ENCODE measurements at places on chromosomes 2 and 18.

- DNase-seq: peak; percentile 59
Observed at GRCh38 chr2:144111437-144111836, 408.5 kb downstream of the ZEB2 start.

GRCh38 chr2:227612546-227613271 is 1.9 kb downstream of the SCYGR3 start:
- no peak for DNase-seq

DNA sequence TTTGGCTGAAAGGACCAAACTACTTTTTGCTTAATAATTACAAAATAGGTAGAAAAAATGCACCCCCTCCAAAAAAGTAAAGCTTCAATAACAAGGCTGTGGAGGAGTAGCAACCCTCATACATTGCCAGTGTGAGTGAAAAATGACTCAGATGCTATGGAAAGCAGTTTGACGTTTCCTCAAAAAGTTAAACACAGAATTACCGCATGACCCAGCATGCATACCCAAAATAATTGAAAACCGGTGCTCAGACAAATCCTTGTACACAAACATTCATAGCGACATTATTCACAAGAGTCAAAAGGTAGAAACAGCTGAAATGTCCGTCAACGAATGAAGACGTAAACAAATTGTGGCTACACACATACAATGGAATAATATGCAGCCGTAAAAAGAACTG is 38.8 kb upstream of the DAPL1 start:
- DNase-seq: no peak

- peak; percentile 58 for DNase-seq
Observed at GRCh38 chr2:20378891-20379519, 28.4 kb upstream of the PUM2 start.

DNA sequence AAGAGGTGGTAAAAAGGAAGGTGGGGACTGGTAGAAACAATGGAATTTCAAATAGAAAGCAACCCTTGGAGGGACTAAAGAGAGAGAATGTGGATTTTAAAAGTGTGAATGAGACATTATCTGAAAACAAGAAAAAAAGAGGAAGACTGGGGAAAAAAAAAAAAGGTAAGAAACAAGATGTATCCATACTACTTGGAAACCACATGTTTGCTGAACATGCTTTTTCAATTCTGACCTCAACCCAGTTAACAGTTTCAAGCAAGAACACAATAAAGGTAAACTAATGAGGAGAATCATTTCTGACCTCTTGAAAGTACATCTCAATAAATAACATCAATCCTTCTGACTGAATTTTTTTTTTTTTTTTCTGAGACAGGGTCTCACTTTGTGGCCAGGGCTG is 2.6 kb downstream of the FARSB start:
- no peak for DNase-seq

- peak; percentile 81 for DNase-seq
Observed at GRCh38 chr2:182616471-182617393, 99.3 kb upstream of the DNAJC10 start.

GRCh38 chr2:134670955-134671354 is 47.8 kb downstream of the TMEM163 start:
- DNase-seq: no peak

DNA sequence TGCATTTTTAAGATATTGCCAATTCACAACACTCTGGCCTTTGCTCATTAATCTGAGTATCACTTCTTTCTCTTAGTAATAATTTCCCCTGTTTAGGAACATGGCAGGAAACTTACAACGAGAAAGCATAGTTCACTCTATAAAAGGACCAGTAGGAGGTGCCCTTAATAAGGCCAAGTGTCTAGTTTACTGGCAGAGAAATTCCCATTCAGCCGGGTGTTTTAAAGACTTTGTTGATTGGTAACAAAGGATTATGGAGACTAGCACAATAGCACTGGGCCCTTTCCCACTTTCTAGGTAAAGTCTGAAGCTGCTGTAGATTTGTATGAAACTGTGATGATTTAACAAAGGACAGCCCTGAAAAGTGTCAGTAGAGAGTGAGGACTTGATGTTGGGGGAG is 3.1 kb downstream of the DCC start:
- no peak for DNase-seq

DNA sequence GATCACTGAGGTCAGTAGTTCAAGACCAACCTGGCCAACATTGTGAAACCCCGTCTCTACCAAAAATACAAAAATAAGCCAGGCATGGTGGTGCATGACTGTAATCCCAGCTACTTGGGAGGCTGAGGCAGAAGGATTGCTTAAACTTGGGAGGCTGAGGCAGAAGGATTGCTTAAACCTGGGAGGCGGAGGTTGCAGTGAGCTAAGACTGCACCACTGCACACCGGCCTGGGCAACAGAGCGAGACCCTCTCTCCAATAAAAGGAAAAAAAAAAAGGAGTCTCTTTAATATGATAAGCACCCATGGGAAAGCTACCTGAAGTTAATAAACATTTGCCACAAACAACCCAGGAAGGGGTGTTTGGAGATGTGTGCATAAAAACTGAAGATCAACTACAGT is 2.6 kb downstream of the STRN start:
- no peak for DNase-seq

DNA sequence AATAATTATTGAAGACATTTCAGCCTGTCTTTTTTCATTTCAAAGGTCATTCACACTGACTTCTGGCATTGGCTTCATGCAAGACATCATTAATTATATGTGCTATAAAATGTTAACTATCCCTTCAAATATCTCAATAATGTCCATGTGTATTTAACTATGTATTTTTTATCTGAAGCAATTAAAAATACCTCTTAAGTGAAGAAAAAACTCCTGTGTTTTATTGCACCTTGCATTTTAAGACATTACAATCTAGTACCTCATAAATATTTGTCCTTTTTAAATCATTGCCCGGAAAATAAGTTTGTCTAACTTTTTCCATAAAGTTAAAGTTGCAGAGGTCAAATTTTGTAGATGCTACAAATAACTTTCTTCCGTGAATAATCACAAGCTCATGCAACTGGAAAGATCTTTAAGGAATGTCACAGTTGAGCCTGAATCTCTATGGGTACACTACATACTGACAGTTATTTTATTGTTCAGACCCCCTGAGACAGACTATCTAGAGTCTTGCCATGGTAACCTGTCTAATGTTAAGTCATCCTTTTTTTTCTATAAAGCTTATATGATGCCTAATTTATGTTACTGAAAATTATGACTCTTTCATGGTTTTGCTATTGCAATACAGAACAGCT is 38.4 kb upstream of the COBLL1 start:
- DNase-seq: peak; percentile 81

- DNase-seq: no peak
Observed at GRCh38 chr2:205700331-205701132, 18.2 kb downstream of the NRP2 start.

DNA sequence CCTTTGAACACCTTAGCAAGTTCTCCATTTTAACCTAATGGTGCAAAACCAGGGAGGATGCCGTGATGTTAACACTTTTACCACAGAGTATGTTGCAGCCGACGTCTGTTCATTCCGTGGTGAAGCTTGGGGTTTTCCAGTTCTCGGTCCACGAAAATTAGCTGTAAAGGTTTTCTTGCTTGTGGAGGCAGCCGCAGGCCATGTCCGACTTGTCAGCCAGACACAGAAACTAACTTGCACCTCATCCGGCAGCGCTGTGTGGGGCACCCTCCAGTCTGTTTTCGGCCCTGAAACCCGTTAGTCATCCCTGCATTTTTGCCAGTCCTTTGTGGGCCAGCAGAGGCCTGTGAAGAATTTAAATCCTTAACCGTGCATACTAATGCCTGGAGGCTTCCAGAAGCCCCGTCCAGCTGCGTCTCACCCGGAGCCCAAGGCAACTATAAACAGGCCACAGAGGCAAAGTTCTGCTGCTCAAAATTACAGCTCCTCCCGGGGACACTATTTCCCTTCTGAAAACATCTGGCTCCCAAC is 70.6 kb downstream of the SH3YL1 start:
- peak; percentile 50 for DNase-seq

DNA sequence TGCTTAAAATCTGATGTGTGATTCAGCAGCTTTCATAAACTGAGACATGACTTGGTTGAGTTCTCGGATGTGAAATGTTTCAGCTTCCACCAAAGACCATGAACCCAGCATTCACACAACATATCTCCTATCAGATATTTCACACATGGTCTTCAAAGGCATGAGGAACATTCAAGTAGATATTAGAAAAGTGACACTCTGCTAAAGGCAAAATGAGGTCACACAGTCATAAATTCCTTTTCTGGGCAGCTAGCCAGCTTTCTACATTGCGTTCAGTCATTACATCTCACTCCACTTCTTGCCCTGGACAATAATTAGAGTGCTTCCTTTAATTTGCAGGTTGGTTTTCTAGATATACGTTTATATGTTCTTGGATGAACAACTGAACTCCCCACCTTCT is 96.7 kb downstream of the GAREM1 start:
- no peak for DNase-seq

- no peak for DNase-seq
Observed at GRCh38 chr2:218010140-218010983, 7.6 kb upstream of the TNS1 start.

DNA sequence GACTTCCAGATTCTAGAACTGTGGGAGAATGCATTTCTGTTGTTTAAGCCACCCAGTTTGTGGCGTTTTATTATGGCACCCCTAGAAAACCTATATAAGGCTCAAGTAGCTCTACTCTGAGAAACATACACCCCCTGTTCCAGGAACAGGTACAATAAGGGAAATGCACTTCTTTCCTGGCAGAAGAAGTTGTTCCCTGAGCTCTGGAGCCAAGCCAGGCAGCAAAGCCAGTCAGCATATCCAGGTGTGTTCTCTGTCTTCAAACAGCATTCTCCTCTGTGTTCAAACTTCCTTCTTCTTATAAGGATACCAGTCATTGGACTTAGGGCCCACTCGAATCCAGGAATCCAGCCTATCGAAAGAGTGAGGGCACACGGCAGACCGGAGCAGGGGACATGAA is 96.5 kb downstream of the TPGS2 start:
- no peak for DNase-seq

- no peak for DNase-seq
Observed at GRCh38 chr2:85713836-85714235, 19.7 kb downstream of the GNLY start.

GRCh38 chr18:50898919-50899318 is 20.0 kb downstream of the ME2 start:
- DNase-seq: no peak

DNA sequence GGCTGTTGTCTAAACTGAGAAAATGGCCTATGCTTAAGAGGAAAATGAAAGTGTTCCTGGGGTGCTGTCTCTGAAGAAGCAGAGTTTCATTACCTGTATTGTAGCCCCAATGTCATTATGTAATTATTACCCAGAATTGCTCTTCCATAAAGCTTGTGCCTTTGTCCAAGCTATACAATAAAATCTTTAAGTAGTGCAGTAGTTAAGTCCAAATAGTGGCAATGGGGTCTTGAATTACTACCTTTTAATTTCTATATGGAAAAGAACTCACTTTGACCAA is 13.8 kb upstream of the ALLC start:
- no peak for DNase-seq

DNA sequence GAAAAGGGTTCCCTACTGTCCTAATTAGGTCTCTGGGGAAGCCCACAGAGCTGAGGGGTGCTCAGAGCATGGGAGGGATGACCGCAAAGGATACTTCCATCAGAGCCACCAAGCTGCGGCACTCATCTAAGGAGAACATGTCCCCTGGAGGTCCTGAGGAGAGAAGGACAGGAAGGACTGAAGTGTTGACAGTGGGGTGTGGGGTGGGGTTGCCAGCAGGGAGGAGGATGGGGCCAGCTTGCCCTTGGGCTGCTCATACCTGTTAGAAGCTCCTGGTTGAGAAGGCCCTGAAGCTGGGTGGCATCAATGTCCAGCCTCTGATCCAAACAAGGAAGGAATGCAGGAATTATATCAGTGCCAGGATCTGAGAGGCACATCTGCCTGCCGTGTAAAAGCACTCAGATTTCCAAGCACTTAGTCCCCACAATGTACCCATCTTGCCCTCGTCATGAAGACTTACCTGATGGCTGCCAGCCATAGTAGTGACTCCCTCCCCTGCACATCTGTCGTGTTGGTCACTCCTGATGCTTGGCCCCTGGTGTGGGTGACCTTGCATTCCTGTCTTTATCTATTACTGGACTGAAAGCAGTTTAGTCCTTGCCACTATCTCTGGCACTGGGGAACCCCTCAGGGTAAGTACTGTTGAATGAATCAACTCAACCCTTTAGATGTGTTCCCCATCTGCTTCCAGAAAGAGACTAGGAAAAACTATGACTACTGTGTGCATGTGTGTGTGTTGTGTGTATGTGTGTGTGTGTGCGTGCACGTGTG is 68.9 kb downstream of the CAPN13 start:
- DNase-seq: no peak

DNA sequence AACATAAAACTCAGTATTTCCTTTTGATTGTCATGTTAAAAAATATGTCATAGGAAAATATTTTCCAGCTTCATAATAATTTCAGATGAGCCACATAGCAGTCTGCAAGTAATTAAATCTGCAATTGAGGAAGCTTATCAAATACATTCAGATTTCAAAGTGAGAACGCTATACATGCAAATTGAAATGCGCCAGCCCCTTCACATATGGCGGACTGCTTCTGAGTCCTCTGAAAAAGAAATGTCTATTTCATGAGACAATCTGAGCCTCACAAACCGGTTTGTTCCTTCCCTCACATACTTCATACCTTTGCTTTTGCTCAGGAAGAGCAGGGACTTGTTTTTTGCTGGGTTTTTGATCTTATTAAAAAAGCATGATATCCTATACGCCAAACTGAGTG is 2.3 kb upstream of the DCDC2C start:
- DNase-seq: no peak

GRCh38 chr2:239818086-239818485 is 207.1 kb downstream of the NDUFA10 start:
- DNase-seq: no peak

DNA sequence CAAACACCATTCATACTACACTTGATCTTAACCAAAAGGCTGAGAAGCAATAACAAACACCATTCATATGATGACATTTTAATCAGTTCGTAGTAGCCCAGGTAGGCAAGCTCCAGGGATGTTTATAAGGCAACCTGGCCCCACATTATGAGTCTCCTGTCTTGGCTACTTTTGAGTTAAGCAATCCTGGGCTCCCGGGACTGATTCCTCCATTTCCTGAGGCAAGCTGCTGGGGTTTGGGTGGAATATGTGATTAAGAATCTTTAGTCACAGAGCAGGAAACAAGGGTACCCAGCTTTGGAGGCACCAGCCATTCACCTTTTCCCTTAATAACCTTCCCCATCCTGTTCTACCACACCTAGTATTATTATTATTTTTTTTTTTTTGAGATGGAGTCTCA is 24.5 kb upstream of the SPRED2 start:
- DNase-seq: no peak

DNA sequence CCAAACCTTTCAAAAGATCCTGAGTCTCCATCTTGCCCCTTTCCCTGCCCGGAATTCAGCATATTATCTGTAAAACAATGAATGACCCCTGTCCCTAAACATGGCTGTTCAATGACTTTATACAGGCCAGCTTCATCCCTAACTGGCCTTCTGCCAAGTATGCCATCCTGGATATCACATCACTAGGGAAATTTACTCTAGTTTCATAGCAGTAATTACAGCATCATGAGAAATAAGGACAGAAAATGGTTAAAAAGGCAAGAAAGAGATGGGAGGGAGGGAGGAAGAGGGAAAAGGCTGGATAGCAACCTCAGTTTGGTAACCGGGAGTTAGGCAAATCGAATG is 4.4 kb downstream of the MBOAT2 start:
- no peak for DNase-seq
